ENCODE measurements at places on chromosomes 3 and 15.

- peak; percentile 32 for DNase-seq
These were observed 14.5 kb downstream of the ARF4 start for GRCh38 chr3:57582474-57583168.

- no peak for DNase-seq
These were observed 55.9 kb upstream of the LIMD1 start for GRCh38 chr3:45538641-45538986.

DNA sequence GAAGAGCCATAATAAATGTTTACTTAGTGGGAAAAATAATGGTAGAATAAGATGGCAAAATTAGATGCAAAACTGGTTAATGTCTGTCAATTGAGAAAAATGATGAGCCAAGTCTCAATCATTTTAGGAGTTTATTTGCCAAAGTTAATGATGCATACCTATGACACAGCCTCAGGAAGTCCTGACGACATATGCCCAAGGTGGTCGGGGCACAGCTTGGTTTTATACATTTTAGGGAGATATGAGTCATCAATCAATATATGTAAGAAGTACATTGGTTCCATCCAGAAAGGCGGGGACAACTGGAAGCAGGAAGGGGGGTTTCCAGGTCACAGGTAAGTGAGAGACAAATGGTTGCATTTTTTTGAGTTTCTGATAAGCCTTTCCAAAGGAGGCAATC, 31.5 kb downstream of the CLEC3B start:
- peak; percentile 67 for DNase-seq

DNA sequence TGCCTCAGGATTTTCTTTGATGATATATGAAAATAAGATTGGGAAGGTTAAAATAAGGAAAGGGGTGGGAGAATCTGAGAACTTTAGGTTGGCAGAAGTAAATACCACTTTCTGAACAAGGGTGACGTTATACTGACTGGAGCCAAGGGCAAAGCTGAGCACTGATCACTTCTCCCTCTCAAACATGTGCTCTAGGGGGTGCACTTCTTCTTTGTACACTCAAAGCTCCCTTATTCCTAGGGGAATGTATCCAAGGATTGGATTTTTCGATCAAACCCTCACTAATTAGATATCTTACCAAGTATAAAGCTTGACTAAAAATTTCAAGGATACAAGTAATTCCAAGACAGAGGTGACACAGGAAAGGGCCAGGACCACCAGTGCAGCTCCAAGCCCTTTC, 243.9 kb upstream of the UMPS start:
- no peak for DNase-seq

DNA sequence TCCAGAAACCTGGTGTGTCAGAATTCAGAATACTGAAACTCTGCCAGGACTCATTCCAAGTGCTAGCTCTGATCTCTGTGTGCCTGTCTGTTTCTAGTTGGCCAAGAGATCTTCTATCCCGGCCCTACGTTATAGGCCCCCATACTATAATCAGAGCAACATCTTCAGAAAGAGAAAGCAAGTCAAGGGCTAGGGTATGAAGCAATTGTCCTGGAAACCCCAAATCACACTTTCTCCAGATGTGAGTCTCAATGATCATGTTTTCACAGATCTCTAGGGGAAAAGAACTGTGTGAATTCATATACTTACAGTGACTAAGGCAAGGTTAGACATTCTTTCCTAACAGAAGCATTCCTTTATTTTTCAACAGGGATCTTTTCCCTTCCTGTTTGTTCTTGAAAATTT, 309.7 kb downstream of the SLC9A9 start:
- DNase-seq, result peak; percentile 9

- DNase-seq, result no peak
These were observed 67.6 kb upstream of the GADL1 start for GRCh38 chr3:30962084-30962483.

DNA sequence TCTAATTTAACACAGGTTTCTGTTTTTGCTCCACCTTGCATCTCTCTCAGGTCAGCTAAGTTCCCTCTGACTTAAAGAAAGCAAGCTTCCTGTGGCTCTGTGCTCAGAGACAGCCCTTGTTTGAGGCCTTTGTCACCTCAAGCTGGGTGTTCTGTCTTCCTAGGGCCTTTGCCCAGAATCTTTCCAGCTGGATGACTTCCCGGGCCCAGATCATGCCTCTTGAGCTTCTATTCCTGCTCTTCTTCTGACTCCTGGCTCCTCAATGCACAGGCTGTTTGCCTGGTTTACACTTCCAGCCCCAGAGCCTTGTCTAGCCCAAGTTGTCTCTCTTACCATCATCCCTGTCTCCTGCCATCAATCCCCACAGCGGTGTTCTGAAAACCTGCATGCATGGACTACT, 300.6 kb downstream of the VPS13C start:
- DNase-seq, result no peak

GRCh38 chr3:63328365-63328764, 50.3 kb downstream of the SYNPR start:
- DNase-seq, result peak; percentile 83

- no peak for DNase-seq
These were observed 358.3 kb downstream of the SHQ1 start for GRCh38 chr3:72489901-72490300.

DNA sequence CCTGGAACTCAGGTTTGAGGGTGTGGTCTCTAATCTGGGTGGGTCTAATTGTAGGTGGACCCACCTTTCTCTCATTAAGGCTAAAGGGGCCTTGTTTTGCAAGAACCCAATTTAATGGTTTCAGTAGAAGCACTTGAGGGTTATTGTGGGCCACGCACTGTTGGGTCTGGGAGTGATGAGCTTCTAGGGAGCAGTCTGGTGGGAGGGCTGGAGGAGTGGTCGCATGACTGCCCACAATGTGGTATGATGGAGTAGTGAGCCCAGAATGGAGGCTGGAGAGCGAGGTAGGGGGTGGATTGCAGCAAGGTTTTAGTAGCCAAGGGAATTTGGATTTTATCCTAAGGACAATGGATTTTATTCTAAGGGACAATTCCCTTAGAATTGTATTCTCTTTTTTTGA, 2.7 kb downstream of the TATDN2 start:
- DNase-seq, result no peak

GRCh38 chr15:49044002-49044401, 2.2 kb downstream of the SECISBP2L start:
- no peak for DNase-seq
